ENCODE measurements at places on chromosomes 7 and 10.

GRCh38 chr7:30634193-30634626, 39.5 kb downstream of the GARS1 start:
- DNase-seq: no peak

DNA sequence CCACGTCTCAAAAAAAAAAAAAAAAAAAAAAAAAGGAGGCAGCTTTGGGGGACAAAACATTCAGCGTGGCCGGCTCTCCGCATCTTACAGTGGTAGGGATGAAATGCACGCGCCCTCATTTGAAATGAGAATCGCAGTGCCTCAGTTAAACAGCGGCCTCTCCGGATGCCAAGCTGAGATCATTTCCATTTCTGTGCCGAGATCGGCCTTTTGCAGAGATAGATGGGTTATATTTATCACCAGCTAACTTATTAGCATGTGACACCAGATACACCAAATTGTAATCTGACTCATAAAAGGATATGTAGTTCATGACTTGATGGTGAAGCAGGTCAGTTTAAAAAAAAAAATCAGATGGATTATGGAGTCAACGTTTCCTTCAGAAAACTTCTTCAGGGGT, 138.7 kb downstream of the CUX1 start:
- DNase-seq: no peak

- DNase-seq: no peak
Measured at GRCh38 chr10:29023678-29024077, 265.2 kb upstream of the LYZL1 start.

DNA sequence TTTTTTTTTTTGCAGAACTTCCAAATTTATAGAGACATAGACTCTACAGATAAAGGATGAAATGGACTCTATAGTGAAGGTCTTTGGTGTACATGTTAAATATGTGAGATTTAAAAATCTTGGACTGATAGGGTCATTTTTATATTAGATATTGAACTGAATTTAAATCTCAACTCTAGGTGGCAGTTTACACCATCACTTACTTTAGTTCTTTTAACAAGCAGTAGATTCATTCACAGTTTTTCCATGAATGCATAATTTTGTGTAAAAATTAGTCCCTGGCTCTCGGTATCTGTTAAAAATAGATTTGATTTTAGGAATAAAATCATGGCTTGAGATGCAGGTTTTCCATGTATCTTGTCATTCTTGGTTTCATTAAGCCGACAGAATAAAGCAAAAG, 31.1 kb upstream of the SNX13 start:
- no peak for DNase-seq

DNA sequence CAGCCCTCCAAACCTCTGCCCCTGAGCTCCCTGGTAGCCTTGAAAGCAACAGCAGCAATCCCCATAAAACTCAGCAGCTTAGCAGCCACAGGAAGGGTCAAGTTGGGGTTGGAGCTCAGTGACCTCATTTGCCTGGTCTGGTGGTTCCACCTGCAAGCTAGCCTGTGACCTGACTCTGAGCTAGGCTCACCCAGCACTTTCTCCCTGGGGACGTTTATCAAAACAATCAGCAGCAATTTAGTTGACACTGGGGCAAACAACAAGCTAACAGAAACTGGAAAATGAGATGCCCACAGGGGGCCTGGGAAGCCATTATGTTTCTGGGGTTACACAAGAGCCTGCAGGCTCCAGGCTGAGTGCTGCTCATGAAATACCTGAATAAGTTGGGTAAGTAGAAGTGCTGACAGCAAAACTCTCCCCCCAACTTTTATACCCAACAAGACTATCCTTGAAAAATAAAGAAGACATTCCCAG, 22.4 kb upstream of the CRYGN start:
- DNase-seq: no peak

DNA sequence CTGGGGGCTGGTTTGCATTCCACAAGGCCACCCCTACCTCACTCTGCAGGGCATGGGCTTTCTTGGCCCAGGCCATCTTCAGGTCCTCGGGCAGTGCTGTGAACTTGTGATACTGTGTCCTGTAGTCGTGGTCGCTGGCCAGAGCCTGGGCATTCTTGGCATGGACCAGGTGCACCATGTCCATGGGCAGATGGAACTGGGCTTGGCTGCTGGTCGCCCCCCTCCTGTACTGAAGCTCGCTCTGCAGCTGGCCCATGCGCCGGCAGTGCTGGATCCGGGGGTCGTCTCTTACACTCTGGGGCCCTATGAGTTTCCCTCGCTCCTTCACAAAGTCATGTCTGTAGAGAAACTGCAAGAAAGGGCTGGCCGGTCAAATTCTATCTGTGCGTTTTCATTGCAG, 51.7 kb downstream of the HABP2 start:
- no peak for DNase-seq

DNA sequence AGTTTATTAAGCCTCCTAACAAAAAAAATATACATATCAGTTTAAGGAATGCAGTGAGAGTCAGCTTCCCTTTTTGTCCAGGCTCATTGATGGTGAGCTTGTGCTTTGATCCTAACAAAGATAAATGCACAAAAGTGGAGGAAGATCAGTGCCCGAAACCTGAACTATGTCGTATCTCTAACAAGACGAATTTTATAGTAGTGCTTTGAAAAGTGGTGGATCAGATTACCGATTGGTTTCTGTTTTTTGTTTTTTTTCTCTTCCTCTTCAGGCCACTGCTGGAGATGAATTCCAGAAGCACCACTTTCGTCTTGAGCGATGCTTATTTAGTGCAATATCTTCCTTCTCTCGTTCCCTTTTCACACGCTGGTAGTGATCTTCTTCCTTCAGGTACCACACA, 72.8 kb downstream of the RHOBTB1 start:
- no peak for DNase-seq

DNA sequence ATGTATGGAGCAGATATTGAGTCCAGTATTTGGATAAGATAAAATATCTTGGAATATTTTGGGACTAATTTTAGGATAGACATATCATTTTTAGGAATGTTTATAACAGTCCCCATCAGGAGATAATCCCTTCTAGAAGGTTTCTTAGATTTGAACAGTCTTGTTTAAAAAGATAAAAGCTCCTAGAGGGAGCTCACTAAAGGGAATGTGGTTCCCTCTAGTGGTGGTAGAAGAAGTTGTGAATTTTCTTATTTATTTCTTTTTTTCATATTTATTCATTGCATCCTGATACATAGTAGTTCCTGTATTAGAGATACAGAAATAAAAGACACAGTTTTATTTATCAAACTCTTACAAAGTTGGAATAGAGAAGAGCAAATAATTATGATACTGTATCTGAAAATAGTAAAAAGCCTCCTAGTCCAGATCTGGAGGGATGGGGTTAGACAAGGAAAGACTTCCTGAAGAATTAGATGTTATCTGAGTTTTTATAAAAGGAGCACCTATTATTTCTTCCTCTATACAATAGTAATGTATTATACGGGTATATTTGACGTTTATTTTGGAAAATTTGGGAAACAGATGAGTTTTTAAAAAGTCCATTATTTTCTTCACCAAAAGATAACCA, 24.5 kb upstream of the KLF14 start:
- DNase-seq: no peak

GRCh38 chr10:80529604-80530003, 8.1 kb upstream of the SH2D4B start:
- no peak for DNase-seq

DNA sequence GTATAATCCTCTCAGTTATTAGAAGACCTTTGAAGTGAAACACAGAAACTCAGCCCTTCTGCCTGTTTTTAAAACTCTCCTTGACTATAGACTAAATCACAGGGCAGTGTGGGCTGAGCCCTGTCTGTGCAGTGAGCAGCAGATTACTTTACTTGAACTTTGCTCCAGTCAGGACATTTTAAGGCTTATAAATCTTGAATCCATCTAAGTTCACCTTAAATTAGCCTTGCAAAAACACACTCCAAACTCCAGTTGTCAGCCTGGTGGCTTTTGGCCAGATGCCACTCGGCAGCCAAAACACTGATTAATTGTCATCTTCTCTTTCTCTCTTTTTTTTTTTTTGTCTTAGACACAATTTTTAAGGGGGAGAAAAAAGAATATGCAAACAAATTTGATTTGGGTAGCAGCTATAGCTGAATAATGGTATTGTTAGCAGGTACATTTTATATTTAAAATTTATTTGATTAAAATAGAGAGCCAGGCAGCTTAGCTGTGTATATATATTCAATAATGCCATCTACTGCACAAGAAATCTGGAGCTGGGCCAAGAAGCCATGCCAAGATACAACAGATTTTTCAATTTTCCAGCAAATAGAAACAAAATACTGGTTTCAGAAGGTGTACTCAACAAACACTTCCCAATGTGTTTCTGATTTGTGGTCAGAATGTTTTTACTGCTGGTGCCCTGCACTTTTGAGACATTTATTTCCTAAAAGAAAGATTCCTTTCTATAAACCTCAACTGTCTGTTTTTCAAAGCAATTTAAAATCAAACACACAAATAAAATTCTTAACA, 247.7 kb downstream of the TFEC start:
- no peak for DNase-seq

DNA sequence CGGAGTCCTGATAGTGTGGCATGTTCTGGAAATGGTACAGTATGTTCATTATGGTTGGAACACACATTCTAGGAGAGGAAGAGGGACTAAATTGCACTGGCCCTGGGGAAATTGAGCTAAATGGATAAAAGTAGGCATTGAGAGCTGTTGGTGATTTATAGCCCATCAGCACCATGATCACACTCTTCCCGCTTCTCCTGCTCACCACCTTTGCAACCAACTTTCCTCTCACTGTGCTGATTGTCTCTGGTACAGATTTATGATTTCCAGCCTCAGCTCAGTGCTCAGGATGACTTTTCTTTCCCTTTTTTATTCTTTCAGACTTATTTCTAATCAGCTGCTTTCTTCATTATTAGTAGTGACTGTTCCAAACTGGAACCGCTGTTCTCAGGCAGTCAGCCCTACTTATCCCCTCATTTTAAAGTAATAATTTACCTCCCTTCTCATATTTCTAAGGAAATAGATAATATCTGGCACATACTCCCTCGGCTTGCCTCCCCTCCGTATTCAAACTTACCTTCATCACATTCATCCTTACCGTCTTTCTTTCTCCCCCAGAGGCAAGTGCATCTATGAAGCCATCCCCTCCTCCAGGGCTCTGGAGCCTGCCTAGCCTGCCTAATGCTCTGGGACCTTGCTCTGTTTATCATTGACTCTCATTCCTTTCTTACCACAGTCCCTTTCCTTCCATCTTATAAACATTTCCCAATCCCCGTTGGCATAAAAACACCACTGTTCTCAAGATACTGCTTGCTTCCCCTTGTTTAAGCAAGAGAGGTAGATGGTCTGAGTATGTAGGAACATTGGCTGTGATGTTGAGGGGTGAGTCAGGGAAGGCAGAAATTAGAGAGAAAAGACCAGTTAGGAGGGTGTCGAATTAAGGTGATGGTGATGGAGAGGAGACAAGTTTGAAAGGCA, 51.6 kb upstream of the RPA3 start:
- DNase-seq: no peak

DNA sequence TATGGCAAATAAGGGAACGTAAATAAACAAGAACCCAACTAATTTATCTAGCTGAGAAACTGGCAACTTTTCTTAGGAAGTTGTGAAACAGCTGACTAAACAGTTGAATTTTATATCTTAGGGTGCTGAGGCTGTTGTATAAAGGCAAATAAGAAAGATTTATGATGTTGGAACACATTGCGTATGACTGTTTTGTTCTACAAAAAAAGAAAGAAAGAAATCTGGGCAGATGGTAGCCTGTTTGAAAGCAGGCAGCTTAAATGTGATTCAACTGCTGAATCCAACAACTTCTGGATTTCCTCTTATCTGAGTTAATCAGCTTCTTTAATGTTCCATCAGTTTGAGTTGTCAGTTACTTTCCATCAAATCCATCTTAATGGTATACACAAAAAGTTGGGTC, 214.5 kb downstream of the SNX13 start:
- no peak for DNase-seq

DNA sequence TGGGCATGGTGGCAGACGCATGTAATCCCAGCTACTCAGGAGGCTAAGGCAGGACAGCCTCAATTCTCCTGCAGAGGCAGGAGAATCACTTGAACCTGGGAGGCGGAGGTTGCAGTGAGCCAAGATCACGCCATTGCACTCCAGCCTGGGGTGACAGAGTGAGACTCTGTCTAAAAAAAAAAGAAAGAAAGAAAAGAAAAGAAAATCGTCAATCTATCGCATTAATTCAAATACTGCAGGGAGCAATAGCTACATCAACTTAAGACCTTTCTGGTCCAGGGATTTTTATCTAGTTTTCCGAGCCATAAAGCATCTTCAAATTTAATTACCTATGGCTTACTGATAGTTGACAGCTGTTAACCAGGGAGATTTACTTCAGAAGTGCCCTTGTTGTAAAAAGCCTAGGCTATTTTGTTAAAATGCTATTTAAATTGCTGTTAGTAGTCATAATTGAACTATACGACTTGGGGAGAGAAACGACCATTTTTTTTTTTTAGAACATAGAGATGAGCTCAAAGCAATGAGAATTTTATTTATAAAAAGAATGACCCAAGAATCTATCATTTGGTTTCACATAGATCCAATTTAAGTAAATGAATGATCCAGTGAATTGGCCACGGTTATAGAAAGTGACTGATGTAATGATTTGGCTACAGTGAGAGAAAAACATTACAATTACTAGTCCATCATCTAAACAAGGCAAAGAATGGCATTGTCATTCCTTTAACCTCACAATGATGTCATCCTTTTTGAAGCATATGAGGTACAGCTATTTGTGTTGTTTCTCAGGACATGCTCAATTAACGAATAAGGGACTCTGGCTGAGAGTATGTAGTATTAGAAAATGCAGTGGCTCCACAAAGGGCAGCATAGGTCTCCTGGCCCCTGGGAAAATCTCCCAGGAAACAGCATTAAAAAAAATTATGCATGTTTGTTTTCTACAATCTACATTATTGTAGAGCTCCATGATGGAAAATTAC, 85.3 kb downstream of the SEMA3C start:
- DNase-seq: no peak

- DNase-seq: no peak
Measured at GRCh38 chr7:29281782-29282541, 87.4 kb downstream of the CHN2 start.

- peak; percentile 79 for DNase-seq
Measured at GRCh38 chr7:585229-585711, 65.6 kb upstream of the PDGFA start.

DNA sequence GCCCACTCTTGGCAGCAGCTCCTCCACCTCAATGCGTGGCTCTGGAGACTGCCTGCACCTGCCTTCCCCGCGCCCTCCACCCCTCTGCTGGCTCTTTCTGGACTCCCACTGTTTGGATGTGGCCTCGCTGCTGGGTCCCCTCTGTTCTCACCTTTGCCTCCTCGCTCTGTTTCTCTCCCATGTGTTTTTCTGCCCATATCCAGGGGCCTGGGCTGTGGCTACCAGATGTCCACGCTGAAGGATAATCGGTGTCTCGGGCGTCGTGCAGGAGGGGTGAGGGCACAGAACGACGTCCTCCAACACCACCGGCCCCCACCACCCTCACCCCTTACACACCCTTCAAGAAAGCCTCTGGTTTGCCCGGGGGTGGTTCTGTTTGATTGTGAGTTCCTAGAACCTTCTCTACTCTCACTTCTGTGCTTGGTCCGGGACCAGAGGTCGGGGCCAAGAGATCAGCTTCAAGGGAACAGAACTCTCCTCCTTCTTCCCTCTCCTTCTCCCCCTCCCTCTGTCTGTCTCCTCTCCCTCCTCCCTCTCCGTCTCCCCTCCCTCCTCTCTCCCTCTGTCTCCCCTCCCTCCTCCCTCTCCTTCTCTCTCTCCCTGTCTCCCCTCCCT, 31.7 kb downstream of the AP5Z1 start:
- DNase-seq: no peak

- DNase-seq: no peak
Measured at GRCh38 chr7:55075464-55076021, 56.7 kb downstream of the EGFR start.

- no peak for DNase-seq
Measured at GRCh38 chr7:30475580-30475979, 3.0 kb downstream of the NOD1 start.

GRCh38 chr7:101535351-101535751, 93.7 kb downstream of the MYL10 start:
- DNase-seq: no peak
